ENCODE measurements at places on chromosomes 5 and 9.

DNA sequence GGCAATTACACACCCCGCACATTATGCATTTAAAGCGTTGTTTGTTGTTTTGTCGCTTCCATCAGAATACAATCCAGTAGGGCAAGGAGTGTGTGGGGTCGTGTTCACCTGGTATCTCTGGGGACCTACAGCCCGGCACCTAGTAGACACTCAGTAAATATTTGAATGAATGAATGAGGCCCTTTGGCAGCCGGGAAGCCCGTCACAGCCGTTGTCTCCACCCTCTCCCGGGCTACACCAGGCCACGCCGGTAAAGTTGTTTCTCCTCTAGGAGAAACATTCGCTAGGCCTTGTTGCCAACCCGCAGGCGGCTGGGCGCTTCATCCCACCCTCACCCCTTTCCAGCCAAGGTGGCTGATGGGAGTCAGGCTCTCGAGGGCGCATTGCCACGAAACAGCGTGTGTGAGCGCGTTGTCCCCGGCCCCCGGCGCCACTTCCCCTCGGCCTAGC lies 876 bp upstream of the JAK2 start:
- DNase-seq = no peak

- DNase-seq = no peak
These were observed 132.5 kb downstream of the MVB12B start for GRCh38 chr9:126459126-126459525.

- DNase-seq = no peak
These were observed 139.1 kb upstream of the ADRA1B start for GRCh38 chr5:159777049-159777660.

- DNase-seq = no peak
These were observed 39.2 kb downstream of the NADK2 start for GRCh38 chr5:36202521-36202961.

GRCh38 chr5:173472164-173472563 lies 143.9 kb upstream of the STC2 start:
- DNase-seq = no peak

DNA sequence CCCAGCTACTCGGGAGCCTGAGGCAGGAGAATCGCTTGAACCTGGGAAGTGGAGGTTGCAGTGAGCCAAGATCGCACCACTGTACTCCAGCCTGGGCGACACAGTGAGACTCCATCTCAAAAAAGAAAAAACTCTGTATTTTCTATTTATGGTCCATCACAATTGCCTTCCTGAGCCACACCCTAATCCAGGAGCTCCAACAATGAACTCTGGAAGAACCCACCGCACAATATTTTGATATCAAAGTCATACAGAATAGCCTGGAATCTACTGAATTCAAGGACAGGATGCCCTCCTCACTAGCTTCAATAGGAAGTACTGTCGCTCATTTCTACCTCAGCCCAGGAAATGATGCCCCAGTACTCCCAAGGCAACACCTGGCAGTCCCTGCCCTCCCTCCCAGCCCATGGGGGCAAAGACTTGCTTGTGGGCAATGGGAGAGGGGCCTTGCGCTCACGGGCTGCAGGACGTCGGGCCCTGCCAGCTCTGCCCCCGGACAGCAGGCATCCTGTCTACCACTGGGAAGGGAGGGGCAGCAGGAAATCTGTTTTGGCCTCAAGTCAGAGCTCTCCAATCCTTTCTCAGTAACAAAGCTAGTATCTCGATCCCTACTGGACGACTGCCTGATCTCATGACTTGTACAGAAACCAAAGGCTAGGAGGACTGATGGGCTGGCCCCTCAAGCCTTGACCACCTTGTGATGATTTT lies 19.7 kb downstream of the UBAC1 start:
- DNase-seq = no peak

DNA sequence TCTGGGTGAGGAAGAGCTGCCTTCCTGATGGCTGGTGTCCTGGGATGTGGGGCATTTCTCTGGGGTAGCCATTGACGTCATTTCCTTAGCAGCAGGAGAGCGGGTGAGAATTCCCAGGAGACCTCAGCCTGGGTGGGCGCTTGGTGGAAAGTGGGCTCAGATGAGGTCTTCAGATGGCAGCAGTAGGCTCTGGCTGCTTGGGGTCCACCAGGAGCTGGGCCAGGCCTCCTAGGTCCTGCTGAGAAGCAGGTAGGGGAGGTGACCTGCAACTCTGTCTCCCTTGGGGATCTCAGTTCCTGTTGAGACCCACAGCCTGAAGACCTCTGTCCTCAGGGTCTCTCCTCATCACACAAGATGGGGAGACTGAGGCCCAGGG lies 31.5 kb downstream of the FAM163B start:
- no peak for DNase-seq

GRCh38 chr5:40502736-40503135 lies 177.0 kb upstream of the PTGER4 start:
- DNase-seq = no peak

GRCh38 chr9:34378376-34379060 lies 1.8 kb upstream of the MYORG start:
- no peak for DNase-seq

DNA sequence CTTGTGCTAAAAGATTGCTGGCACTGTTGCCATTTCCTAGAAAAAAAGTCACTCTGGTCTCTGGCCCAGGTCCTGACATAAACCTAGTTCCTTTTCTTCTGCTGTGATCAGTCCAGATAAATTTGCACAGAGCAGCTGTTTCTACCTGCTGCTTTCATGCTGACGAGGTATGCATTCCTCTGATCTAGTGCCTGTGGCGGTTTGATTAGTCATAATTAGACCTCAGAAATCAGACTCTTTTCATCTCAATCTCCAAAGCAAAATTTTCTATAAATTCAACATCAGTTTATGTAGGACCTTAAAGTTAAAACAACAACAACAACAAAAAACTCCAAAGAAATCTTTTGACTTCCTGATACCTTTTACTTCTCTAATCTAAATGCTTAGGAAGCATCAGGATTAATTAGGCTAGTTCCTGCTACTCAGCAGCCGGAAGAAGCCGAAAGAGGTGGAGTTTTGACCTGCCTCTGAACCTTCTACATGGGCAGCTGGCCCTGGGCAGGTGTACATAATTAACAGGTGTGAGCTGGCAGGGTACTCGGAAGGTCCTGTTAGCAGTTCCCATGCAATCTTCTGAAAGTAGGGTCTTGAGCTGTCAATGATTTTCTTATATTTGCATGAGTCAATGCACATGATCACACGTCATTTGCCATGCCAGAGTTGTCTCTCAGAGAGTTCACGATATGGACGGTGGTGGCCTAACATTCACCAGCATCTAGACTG lies 83.3 kb upstream of the CCDC112 start:
- DNase-seq = no peak

GRCh38 chr9:91908293-91908623 lies 41.8 kb downstream of the ROR2 start:
- DNase-seq = no peak

GRCh38 chr5:98540056-98540455 lies 233.4 kb upstream of the RGMB start:
- no peak for DNase-seq

- DNase-seq = no peak
These were observed 822.5 kb downstream of the NR2F1-AS1 start for GRCh38 chr5:92758552-92758951.

DNA sequence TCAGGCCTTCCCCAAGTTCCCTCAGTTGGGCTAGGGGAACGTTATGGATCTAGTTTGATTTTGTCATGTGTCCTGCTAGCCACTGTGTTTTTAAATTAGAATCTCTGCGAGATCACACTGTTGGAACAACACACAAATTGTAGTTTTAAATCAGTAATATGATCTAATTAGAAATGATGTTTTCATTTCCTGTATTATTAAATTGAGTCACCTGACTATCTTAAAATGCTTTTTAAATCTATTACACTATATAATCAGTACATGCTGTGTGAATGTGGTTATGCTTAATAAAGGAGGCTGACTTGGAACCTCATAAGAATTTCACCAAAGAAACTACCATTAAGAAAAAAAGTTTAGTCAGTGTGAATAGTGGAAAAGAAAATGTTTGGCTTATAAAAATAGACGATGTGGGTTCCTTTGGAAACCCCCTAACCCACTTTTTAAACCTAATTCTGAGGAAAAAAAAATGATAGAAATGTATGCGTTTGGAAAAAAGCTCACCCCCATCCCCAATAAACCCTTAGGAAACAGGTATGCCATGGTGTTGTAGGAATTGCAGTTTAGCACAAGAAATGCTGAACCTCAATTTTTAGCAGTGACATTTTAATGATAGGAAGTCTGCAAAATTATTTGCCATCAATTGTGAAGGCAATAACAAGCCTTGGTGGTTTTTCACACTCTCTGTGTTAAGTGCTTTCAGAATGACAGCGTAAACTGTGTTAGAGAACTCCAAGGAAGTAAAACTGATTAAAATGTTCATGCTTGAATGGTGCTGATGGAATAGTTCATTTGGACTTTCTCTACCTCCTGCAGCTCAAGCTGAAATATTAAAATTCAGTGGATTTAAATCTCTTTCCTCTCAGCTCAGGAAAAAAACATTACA lies 59.0 kb downstream of the TLE4 start:
- DNase-seq = no peak

DNA sequence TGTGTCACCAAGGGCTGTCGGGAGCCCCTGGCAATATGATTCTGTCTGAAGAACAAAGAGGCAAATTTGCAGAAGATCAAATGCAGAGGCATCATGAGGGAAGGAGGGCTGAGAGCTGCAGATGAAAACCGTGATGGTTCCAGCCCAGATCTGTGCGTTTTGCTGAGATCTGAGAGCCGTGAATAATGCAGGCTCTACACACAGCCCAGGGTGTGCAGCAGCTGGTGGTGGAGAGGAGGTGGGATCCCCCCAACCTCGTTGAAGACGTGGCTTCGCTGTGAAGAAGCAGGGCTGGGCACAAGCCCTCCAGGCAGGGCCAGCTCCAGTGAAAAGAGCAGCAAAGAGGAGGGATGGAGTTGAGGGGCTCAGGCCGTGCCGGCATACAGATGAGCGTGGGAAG lies 75.5 kb downstream of the TSPAN17 start:
- no peak for DNase-seq

DNA sequence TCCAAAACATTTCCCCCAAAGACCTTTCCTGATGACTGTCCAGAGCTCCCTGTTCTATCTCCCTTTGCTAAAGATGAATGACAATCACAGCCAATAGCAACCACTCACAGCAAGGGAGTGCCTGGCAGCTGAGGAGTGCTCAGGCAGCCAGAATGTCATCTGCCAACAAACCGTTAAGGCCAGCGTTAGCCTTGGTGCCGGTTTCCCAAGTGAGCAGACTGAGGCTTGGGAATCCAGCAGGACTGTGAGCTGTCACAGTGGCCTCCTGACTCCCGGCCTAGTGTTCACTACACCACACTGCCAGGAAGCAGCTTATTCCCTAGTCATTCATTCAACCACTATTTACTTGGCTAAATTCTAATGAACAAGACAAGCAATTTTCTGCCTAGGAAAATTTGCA lies 24.7 kb downstream of the STK10 start:
- DNase-seq = no peak

GRCh38 chr9:88692827-88693226 lies 157.8 kb downstream of the NXNL2 start:
- DNase-seq = no peak

DNA sequence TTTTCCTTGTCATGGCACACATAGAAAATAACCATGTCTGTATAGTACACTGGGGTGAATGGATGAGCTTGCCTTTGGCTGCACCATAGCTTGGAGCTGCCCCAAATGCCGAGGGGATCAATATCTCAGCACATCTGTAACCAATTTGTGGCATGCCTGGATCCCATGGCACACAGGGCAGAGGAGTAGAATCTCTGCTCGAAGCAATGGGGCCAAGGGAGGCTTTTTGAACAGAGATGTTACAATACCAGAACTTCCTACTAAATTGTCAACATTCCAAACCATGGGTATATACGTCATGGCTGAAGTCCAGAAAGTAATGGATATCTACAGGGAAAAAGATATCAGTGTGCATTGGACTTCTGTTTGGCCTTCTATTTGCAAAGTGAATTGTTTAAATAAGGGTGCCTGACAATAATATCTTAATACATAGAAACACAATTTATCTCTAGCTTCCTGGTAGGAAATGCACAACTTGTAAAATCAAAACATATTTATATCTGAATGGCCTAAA lies 39.0 kb downstream of the ESM1 start:
- no peak for DNase-seq

- no peak for DNase-seq
These were observed 7.2 kb downstream of the CSNK1A1 start for GRCh38 chr5:149544028-149544420.

All from stimulated activated CD8-positive, alpha-beta memory T cell treated with anti-CD3 and anti-CD28 coated beads, Interleukin-7, amount 100 ng/mL, for 24 hours (primary cell).